ENCODE measurements at places on chromosomes 5 and 9. TPM values are rescaled to one million over a fixed set of nuclear protein-coding genes. Genes with fewer than 3 reads are reported as not detected.

- no peak overlapping the region for H3K4me3 ChIP-seq
- no peaks in the 10 kb centered on the region for H3K27me3 ChIP-seq
- peak; percentile 7 for DNase-seq
- H3K36me3 ChIP-seq, result no peaks in the 10 kb centered on the region
These were observed 117.4 kb downstream of the WNK2 start for GRCh38 chr9:93301291-93301811.

- no peak for DNase-seq
- H3K36me3 ChIP-seq, result no peaks in the 10 kb centered on the region
- no peaks in the 10 kb centered on the region for H3K4me1 ChIP-seq
- H3K27me3 ChIP-seq, result no peaks in the 10 kb centered on the region
- no peak overlapping the region for H3K27ac ChIP-seq
These were observed 210.3 kb downstream of the ACTL7B start for GRCh38 chr9:108645520-108645919.

DNA sequence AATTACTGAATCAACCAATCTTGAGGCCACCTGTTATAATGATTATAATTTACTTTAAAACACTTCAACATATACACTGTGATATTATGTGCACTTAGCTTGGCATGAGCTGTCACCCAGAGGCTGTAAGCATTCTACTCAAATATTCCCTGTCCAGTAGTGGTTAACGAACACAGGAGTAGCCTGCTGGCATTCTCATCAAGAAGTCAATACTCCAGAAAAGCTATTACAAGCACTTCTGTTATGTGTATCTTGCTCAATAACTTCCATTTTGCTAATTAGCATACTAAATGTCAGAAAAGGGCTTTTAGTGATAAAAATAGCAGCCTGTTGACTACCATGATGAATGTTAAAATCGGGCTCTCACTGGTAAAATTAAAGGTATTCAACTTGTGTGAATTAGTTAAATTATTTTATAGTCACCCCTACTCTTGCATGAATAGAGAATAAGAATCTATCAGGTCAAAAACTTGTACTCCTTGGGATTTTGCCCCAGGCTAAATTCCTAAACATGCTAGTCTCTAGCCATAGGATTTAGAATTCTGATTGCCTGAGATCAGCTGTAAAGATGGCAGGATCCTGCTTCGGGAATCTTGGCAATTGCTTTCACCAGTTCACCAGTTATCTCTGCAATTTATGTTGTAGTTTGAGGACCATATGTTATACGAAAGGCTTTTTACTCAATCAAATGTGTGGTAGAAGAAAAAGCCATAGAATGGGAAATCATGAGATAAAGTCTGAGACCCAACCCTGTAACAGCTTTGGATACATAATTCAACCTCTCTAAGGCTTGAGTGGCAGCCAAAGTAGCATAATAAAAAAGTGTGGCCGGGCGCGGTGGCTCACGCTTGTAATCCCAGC lies 43.4 kb upstream of the PAM start:
- no peaks in the 10 kb centered on the region for H3K27me3 ChIP-seq
- no peak for DNase-seq
- H3K27ac ChIP-seq, result no peak overlapping the region
- no peaks in the 10 kb centered on the region for H3K4me1 ChIP-seq

GRCh38 chr9:121317737-121318630 lies 50.0 kb downstream of the GSN start:
- H3K4me3 ChIP-seq, result no peak overlapping the region
- no peaks in the 10 kb centered on the region for H3K27me3 ChIP-seq
- H3K27ac ChIP-seq, result peak overlapping the region; percentile 15
- peaks cover 18% of the 10 kb centered on the region for H3K36me3 ChIP-seq
- DNase-seq, result peak; percentile 87

GRCh38 chr5:115274584-115274983 lies 11.9 kb upstream of the PGGT1B start:
- no peaks in the 10 kb centered on the region for H3K36me3 ChIP-seq
- H3K27ac ChIP-seq, result no peak overlapping the region
- no peak for DNase-seq
- no peaks in the 10 kb centered on the region for H3K4me1 ChIP-seq

DNA sequence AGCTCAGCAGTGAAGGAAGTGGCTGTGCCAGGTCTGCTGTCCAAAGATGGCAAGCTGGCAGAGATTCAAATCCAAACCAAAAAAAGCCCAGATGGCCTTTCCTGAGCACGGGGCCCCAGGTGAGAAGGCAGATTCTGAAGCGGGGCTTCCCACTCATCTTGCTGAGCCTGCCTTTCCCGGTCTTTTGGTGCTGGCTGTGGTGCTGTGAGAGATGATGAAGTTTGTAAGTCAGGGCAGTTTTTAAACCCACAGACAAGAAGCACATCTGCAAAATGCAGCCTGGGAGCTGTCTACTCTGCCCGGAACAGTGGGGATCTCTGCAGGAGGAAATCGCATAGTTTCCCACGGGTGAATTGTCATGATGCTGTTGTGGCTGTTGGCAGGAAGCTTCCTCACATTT lies 85.0 kb upstream of the IRX4 start:
- no peaks in the 10 kb centered on the region for H3K36me3 ChIP-seq
- H3K4me1 ChIP-seq, result no peaks in the 10 kb centered on the region
- no peak overlapping the region for H3K27ac ChIP-seq
- no peak for DNase-seq
- no peaks in the 10 kb centered on the region for H3K27me3 ChIP-seq

DNA sequence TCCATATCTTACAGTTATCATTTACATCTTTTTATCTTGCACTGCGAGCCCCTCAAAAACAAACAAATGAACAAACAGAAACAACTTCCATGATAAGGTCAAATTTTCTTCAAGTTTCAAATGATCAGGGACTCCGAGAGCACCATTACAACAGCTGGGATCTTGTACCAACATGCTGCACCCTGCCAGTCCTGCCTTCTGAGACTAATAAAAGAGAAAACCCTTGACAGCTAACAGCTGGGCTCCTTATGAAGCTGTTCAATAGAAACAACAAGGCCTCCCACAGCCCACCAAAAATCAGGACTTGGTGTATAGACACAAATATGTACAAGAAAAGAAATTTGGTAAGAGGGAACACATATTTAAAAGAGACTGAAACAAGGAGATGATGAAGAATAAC lies 985.3 kb upstream of the DMAC1 start:
- H3K27ac ChIP-seq, result no peak overlapping the region
- H3K4me1 ChIP-seq, result no peaks in the 10 kb centered on the region
- no peaks in the 10 kb centered on the region for H3K27me3 ChIP-seq
- H3K36me3 ChIP-seq, result no peaks in the 10 kb centered on the region
- no peak overlapping the region for H3K4me3 ChIP-seq

The FAM78A gene
- 0.79 TPM for total RNA-seq

Measured in pancreas (tissue), 10 donors.